ENCODE measurements at places on chromosomes 4 and X.

- no peak for DNase-seq
Observed at GRCh38 chr4:123064390-123064789, 142.0 kb upstream of the NUDT6 start.

DNA sequence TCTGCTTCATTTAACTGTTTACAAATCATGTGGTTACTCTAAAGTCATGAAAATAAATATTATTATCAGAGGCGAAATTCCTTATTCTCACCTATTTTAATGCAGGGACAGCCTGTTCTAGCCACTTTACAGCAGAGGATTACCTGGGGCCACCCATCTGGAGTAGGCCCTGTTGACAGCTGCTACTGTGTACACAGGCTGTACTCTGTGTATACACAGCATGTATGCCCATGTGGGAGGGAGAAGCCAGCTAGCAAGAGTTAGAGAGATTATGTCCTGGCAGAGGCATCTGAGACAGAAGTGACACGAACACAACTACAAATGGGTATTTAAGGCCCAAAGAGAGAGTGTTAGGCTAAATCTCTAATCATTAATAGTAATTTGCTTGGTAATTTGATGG is 62.1 kb downstream of the GPRIN3 start:
- no peak for DNase-seq

DNA sequence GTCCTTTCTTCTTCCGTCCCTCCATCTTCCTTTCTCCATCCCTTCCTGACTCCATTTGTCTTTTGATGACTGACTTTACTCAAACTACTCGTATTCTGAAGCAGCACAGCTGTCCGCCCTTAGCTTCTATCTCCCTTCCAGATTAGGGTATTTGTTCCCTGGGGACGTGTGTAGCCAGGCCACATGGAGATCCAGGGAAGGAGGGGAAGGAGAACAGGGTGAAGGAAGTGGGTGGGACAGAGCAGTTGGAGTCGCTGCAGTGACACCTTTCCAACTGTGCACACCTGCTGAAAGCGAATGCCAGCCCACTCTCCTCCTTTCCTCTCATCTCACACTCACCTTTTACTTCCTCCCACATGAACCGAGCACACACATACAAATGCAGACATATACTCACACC is 323.8 kb downstream of the DCTD start:
- no peak for DNase-seq

GRCh38 chrX:33385546-33385945 is 174.2 kb upstream of the DMD start:
- DNase-seq, result no peak

DNA sequence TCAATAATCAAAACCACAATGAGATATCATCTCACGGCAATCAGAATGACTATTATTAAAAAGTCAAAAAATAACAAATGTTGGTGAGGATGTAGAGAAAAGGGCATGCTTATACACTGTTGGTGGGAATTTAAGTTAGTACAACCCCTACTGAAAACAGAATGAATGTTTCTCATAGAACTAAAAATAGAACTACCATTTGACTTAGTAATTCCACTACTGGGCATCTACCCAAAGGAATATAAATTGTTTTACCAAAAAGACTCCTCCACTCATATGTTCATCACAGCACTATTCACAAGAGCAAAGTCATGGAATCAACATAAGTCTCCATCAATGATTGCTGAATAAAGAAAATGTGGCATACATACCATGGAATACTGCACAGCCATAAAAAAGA is 278.1 kb upstream of the ARSJ start:
- DNase-seq, result no peak

DNA sequence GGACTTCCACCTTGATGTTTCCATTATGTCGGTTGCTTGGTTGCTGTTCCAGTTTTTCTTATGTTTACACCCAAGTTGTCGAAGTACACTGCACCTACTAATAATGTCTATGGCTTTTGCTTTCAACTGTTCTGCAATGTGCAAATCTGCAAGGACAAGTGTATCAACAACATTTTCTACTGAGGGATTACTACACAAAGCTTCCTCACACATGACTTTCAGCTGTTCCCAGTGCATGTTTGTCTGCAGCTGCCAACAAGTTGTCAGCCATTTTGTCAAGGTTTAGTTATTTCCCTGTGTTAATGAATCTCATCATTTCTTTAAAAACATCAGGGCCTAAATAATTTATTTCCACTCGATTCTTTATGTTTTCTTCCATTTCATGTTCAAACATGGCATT is 45.4 kb upstream of the UGT2A3 start:
- no peak for DNase-seq

DNA sequence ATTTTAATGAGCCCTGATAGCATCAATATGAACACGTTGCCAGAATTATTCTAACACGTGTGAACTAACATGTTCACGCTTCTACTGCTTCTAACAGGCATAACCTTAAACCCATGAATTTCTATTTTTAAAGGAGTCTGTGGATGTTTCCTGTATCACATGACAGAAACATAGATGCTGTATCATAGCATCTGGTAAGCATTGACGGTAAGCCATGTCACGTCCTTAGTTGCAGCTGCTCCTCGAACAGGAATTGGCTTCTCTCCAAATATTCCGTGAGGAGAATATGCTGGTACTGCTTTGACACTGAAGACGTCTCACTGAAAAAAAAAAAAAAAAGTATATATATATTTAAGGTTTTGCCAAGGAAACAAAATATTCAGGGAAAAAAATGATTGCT is 105.1 kb upstream of the MXRA5 start:
- no peak for DNase-seq

DNA sequence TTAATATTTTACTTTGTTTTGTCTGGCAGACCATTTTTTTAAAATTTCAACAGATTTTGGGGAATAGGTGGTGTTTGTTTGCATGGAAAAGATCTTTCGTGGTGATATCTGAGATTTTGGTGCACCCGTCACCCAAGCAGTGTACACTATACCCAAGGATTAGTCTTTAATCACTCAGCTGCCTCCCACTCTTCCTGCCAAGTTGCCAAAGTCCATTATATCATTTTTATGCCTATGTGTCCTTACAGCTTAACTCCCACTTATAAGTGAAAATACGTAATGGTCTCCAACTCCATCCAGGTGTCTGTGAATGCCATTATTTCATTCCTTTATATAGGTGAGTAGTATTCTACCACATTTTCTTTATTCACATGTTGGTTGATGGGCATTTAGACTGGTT is 281.7 kb upstream of the GK2 start:
- DNase-seq, result no peak

GRCh38 chr4:56531823-56532222 is 26.2 kb downstream of the ARL9 start:
- DNase-seq, result no peak

DNA sequence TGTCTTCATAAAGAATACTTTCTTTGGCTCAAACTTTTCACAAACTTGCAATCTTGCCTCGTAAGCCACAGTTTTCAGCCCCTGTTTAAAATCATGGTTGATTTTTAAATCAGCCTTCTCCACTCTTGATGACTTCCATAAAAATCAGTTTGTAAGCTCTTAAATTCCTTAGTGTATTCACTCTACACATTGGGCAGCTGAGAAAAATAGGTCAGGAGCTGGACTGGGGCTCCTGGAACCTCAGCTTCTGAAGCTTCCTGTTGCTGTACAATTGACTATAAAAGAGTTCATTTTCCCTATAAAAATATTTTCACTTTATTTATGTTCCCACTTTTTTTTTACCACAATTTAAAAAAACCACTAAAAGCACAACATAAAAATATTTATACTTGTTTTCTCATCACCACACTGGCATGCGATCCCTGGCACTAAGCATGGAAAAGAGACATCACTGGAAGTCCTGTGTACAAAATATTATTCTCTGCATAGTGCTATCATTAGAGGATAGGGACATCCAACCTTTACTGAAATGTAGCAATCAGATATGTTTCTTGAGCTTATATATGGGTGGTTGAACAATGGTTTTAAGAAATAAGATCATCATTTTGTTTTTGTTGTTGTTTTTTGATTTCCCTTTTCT is 345.7 kb downstream of the FBXO8 start:
- DNase-seq, result no peak

DNA sequence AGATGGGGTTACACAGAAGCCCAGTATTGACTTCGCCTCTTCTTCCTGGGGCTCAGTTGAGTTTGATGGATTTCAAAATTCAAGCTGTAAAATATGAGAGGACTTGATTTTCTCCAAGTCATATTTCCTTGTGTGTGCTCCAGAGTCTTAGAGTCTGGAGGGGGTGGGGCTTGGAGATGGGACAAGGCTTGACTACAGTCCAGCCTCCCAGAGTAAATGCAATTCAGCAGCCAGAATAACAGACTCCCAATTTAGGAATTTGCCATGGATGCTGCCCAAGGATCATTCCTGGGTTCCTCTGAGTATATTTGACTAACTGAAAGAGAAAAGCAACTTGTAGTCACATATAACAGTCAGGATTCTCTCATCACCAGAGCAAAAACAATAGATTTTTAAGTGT is 53.7 kb upstream of the RBPJ start:
- no peak for DNase-seq

DNA sequence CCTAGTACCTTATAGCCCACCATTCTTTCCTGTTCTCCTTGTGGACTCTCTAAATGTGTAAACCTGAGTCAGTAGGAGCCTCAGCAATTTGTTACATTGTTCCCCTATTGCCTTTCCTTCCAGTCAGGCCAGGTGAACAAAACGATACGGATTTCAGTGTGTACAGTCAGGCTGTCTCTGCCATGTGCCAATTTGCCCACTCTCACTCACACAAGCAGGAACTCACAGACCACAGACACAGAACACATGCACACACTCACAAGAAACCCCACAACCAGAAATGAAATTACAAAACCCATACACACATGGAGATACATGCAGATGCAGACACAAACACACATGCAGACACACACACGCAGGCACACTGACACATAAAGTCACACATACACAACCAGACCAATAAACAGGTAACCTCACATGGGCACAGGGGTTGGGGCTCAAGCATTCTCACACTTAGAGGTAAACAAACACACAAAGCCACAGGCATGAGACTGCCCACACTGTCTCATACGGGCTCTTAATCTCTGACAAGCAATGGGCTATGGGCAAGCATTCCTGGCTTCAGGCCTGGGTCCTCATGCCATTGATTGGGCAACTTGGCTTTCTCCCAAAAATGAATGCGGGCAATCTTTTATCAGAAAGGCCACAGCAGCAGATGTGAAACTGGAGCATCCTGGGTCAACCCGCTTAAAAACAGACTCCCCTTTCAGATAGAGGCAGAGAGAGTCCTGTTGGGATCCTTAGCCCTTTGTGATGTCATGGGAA is 68.7 kb downstream of the NBDY start:
- DNase-seq, result no peak

All from CD4-positive, alpha-beta T cell treated with Interleukin-4 for 4 hours (primary cell).